ENCODE measurements at places on chromosomes 12 and 14.

DNA sequence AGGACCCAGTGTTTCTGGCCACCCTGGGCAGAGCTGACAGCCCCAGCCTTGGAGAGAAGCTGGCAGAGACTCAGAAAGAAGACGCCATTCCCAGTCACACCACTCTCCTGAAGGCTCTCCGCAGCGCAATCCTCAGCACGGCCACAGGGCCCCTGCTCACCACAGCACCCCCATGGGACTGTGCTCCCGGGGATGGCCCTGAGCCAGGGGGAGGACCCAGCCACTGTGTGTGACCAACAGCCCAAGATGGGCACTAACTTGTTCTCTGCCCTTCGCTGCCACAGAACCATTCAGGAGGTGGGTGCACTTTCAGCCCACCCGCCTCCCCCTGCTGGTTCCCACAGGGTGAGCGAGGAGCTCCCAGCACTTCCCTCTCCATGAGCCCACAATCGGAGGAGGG lies 57.1 kb downstream of the CCNK start:
- no peak for DNase-seq

- peak; percentile 80 for DNase-seq
These were observed 41.1 kb downstream of the SYNE2 start for GRCh38 chr14:63893701-63894458.

DNA sequence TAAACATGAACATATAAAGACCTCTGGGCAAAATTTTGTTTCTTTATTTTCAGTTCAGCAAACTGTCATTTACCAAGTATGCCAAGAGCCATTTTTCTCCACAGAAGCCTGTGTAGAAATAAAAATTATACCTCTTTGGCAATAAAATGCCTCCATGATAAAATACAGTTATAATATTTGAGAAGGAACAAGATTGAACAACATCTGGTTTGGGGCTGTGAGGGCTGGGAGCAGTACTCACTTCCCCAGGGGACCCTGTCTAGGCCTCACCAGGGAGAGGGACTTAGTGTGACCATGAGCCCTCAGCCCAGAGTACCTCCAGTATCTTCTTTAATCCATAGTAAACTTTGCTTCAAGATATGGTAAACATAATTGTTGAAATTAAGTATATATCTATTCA lies 65.1 kb downstream of the DAAM1 start:
- no peak for DNase-seq

- no peak for DNase-seq
These were observed 85.4 kb downstream of the PHETA1 start for GRCh38 chr12:111283521-111283920.

DNA sequence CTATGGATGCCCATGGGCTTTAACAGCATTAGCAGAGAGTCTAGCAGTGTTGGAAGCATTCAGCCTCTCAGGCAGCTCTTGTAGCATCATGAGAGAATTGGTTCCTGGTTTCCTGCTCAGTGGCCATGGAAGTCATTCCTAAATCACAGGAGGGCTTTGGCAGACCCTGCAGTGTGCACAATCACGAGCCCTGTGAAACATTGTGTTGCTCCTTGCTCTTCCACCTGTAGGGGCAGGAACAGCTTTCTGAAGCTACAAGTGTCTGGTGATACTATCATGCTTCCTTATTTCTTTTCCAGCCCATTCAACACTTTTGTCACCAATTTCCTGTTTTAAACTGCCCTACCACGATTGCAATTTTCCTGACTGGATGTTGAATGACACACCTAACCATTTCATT lies 402.2 kb upstream of the USP15 start:
- DNase-seq, result no peak

DNA sequence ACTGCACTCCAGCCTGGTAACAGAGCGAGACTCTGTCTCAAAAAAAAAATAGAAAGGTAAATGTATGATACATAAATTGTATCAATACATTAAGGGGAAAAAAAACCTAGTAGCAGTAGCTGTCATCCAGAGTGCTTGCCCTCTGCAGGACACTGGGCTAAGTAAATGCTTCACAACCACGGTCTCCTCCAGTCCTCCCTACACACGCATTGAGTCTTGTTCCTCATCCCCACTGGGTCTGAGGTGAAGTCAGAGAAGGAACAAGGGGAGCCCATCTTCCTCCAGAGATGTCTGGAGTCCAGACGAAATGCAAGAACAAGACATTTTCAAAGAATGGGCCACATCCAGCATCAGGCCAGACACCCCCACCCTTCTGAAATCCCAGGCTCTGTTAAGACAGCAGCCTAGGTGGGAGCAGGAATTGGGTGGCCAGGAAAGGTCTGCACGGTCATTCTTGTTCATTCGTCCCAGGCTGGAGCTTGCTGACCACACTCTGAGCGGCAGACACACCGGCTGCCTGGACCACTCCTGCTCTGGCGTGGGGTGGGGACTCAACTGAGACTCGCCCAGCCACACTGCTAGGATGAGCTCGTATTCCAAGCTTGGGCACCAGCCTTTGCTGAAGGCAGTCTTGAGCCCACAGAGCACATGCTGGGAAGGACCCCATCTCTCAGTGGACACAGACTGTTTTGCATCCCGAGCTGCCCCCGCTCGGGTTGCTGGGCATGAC lies 45.5 kb downstream of the CHGA start:
- no peak for DNase-seq

DNA sequence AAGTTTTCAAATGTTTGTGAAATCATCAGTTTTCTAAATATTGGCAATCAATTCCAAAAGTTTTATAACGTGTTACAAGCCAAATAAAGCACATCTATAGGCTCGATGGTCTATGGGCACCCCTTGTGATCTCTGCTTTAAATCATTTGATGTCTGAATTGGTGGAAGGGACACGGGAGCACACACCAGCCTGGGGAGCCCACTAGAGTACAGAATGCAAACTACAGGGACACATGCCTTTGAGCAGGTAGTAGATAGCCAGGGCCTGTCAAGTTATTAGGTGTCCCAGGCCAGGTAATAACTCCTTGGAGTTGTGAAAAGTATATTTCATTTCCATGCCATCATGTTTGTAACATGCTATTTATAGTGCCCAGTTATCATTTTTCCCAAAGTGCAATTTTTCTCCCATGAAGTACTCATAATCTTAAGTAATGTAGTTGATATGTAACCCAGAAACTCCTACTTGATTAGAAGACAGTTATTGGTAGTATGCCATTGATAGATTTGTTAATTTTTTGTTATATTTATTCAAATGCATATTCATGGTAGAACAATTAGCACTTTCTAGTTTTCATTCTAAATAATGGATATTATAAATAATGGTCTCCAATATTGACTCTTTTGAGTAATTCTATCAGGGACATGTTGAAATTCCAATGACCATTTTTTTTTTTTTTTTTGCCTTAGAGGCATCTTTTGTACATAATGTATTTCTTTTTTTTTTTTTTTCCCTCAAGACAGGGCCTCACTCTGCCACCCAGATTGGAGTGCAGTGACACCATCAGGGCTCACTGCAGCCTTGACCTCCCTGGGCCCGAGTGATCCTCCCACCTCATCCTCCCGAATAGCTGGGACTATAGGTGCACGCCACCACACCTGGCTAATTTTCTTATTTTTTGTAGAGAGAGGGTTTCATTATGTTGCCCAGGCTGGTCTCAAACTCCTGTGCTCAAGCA lies 96.9 kb upstream of the FGD4 start:
- DNase-seq, result peak; percentile 45

DNA sequence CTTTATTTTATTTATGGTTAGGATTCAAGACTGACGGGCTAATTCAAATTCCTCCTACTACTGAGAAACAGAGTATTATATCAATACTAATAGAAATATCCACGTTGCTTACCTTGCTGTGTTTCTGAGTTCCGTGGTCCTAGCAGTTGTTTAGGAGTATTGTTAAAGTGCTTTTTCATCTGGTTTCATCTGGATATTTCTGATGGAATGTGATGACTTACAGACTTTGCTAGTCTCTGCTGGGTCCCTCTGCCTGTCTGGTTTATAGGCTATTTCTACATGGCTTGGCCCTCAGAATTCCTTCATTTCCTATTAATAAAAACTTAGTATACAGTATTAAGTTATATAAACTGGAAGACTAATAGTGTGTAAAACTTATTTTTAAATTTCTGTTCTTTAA lies at the start of gene SMCO3:
Gene SMCO3 (minus strand): TSS at position 169 of the 400 bp plus-strand sequence. CDS start 7,502 bp downstream, outside the sequence.
- DNase-seq, result peak; percentile 3

DNA sequence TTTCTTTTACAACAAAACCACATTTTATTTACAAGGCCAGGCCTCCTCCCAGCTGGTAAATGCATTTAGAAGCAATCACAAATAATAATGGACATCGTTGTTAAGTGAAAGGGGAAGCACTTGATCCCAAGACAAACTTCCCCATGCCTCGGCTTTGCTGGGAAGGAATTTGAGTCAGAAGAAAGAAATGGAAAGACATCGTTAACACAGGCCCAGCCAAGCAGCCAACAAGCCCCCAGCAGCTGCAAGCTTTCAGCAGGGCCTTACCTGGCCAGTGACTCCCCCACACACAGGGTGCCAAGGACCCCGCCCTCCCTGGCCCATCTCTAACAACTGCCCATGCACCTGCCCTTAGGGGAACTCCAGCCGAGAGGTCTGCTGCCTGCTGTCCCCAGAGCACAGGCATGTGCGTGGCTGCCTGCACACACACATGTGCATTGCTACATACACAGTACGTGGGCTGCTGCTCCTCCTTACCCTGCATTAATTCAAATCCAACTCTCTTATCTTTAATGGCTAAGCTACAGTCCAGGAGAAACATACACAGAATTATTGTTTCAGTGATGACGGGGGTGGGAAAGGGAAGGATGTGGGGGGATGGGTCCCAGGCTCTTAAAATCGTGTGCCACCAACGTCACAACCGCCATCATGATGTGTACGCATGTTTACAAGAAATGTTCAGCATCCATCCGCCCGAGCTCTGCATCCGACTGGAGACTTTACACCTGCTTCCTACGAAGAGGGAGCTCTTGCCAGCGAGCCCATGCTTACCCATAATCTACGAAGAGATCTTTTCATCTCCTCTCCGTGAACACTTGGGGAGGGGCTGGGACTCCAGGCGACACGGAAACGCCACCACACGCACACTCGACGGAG lies 9.8 kb downstream of the BCL11B start:
- no peak for DNase-seq

DNA sequence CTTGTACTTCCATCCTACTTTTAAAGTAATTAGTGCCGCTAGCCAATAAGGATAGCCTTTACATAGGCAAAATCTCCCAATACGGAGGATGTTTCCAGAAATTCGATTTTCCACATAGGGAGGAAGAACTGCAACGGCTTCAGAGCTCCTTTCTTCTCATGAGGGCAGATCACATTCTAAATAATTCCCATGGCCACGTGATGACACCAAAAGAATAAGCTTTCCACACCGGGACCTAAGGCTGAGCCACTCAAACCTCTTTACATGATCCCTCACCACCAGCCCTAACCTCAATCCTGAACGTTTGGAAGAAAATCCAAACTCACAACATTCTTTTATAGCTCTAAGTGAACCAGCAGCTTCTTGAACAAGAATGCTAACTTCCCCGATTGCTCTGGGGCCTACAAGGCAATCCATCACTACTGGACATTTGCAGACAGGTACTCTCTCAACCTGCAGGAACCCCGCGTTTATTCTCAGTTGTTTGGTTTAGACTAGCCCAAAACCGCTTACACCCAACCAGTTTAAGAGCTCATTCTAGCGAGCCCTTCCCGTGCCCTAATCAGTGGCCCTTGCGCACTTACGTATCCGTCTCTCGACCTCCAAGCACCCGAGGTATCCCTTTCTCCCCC lies 884 bp downstream of the CAPRIN2 start:
- DNase-seq, result peak; percentile 62

- no peak for DNase-seq
These were observed 22.1 kb downstream of the GTF2A1 start for GRCh38 chr14:81198651-81199050.
